ENCODE measurements at places on chromosomes 1 and 21. TPM values are rescaled to one million over a fixed set of nuclear protein-coding genes. Genes with fewer than 3 reads are reported as not detected.
A peak's percentile ranks its signal among the peaks of the same experiment; 100 is the strongest.

- DNase-seq: no peak
These were observed 28.5 kb upstream of the C1orf105 start for GRCh38 chr1:172391976-172392375.

GRCh38 chr1:209305221-209305954 lies 278.1 kb upstream of the CAMK1G start:
- no peak for DNase-seq

GRCh38 chr1:223653015-223653414 lies 12.5 kb downstream of the CAPN8 start:
- no peak for DNase-seq

- DNase-seq: no peak
These were observed 32.2 kb upstream of the AKT3 start for GRCh38 chr1:243882276-243882675.

DNA sequence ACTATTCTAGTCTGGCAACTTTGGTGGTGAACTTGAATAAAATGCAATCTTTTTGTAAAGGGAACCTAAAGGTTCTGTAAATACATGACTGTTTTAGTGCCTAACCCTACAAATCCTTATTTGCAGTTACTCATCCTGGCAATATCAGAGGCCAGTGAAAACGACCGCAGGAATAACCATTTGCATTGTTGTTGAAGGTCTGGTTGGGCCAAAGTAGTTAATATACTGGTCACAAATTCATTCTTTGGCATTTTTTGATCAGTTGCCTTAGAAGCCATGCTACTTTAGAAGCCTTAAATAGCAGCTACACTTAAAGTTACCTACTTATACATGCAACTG lies 93.7 kb downstream of the AHCTF1 start:
- no peak for DNase-seq

GRCh38 chr1:235145639-235146038 lies 15.4 kb downstream of the RBM34 start:
- DNase-seq: no peak

DNA sequence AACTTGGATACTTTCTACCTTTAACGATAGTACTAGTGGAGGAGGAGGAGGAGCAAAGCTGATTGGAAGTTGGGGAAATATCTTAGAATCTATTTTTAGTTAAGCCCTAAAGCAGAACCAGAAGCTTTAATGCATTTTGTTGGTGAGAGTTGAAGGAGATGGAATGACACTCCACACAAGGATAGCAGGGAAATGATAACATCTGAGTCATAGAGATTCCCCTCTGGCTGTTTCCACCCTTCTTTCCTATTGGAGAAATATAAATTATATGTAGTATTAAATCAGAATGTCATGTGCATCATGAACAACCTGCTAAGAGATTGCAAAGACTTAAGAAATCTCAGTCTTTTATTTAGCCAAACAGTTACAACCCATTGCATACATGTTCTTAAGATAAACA lies 1357.7 kb downstream of the NCAM2 start:
- no peak for DNase-seq

GRCh38 chr21:45997495-45998275 lies 16.1 kb downstream of the COL6A1 start:
- peak; percentile 37 for DNase-seq

GRCh38 chr1:234914606-234915290 lies 213.9 kb downstream of the TOMM20 start:
- no peak for DNase-seq

GRCh38 chr1:235644693-235645305 lies 4.8 kb downstream of the GNG4 start:
- DNase-seq: no peak

DNA sequence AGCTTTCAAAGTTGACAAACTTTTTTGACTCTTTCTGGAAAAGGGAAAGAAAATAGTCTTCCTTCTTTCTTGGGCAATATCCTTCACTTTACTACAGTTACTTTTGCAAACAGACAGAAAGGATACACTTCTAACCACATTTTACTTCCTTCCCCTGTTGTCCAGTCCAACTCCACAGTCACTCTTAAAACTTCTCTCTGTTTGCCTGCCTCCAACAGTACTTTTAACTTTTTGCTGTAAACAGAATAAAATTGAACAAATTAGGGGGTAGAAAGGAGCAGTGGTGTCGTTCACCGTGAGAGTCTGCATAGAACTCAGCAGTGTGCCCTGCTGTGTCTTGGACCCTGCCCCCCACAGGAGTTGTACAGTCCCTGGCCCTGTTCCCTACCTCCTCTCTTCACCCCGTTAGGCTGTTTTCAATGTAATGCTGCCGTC lies 160.8 kb upstream of the SGIP1 start:
- no peak for DNase-seq

ERO1B gene
- 2.6 TPM for total RNA-seq

OR6K3 gene
- total RNA-seq: not detected

A3GALT2 gene
- total RNA-seq: not detected

OR2L3 gene
- total RNA-seq: not detected

CD1E gene
- total RNA-seq: not detected
